ENCODE measurements at places on chromosomes 7 and 10. TPM values are rescaled to one million over a fixed set of nuclear protein-coding genes. Genes with fewer than 3 reads are reported as not detected.

The FAM131B gene
- 1.2 TPM for total RNA-seq

The TUBAL3 gene
- not detected for total RNA-seq

The MRC1 gene
- not detected for total RNA-seq

DNA sequence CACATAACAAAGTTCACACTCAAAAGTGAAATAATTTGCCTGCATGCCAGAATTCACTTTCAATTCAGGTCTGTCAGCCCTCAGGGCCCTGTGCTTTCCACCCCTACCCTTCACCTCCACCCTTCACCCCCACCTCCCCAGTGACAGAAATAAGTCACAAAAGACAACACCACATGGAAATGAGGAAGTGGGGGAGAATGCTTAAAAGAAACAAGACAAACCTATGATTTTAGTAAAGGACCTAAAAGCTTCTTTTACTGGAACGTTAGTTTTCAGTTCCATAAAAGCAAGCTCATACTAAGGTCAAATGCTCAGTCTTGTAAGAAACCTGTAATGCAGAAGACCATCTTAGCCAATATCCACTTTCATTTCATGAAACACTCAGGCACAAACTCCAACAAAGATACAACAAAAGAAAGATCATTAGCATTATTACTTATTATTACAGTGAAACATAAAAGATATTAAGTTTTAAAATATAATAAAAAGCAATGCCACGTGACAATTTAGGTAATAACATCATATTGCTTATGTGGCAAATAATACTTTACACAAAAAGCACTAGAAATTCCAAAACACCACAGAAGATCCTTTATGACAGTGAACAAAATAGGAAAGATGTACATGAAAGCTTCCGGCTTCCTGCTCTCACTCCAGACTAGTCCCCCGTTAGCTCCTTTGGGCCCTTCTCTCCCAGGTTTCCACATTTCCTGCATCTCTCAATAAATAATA, 112.1 kb downstream of the LMBR1 start:
- H3K27ac ChIP-seq: peak overlapping the region; percentile 33
- H3K36me3 ChIP-seq: peaks cover 24% of the 10 kb centered on the region
- no peaks in the 10 kb centered on the region for H3K27me3 ChIP-seq
- no peak overlapping the region for H3K4me3 ChIP-seq
- peaks cover 46% of the 10 kb centered on the region for H3K4me1 ChIP-seq
- peak; percentile 37 for DNase-seq

DNA sequence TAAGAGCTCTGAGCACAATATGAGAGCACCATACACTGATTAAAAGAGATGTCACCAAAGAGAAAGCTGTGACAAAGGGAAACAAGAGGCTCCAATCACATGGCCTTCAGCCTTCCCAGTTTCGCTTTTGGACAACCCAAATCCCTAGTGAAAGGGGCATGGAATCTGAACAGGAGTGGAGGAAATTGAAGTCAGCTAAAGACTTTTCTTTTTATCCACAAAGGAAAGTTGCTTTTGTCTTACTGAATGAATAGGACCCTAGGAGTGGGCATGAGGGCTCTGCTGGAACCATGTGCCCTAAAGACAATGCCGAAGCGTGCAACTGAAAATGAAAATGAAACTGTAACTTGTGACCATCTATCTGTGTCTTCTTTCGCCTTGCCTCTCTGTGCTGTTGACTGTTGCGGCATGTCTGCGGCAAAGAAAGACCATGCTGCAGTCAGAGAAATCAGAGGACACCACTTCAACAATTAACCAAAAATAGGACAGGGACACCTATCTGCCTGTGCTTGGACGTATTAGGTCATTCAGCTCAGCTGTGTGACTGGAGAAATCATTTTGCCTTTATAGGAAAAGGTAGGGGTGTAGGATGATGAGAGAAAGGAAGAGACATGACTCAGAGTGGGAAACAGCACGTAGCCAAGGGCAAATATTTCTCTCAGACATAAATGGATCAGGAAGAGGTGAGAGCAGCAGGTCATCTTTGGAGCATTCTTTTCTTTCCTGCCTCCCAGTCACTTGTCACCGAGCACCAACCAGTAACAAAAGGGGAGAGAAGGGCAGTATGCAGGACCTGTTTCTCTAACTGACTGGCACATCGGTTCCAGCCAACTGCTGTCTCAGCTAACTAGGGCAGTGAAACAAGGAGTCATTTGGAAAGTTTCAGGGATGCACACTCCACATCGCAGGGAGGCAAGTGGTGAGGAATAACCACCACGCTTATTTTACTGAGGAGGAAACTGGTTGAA, 12.3 kb downstream of the CAV2 start:
- peak overlapping the region; percentile 75 for H3K4me3 ChIP-seq
- peak overlapping the region; percentile 70 for H3K27ac ChIP-seq
- no peaks in the 10 kb centered on the region for H3K36me3 ChIP-seq
- DNase-seq: peak; percentile 42
- peaks cover 34% of the 10 kb centered on the region for H3K27me3 ChIP-seq
- H3K4me1 ChIP-seq: peaks cover 18% of the 10 kb centered on the region

DNA sequence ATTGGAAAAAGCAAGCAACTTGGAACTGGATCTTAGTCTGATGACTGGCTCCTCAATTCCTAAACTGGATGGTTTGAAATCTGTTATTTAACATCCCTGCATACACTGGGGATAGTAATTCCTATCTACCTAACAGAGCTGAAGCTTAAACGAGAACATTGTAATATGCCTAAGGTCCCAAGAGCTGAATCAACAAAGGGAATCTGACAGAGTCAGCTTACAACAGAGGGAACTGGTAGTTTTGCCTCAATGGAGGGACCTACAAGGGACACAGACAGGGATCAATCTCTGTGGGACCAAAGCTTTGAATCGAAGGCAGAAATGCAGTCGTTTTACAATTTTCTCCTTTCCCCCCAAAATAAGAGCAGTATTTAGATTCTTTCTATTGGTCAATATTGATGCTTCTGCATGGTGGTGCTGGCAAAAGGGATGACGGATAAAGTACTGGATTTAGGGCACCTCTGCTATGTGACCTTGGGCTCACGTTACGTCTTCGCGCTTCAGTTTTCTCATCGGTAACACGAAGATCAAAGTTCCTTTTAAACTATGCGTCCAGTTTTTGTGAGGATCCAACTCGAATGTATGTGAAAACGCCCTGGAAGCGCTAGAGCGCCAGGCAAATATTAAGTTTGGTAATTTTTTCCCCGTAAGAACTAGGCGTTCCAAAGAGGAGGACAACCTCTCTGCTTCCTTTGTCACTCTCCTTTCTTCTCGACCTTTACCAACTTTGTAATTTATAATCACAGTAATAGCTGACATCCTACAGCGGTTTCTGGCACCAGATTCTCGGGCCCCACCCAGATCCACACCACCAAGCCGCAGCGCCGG, 1.1 kb downstream of the ACTR1A start:
- H3K36me3 ChIP-seq: peaks cover 28% of the 10 kb centered on the region
- DNase-seq: no peak
- no peaks in the 10 kb centered on the region for H3K27me3 ChIP-seq
- H3K4me3 ChIP-seq: no peak overlapping the region

DNA sequence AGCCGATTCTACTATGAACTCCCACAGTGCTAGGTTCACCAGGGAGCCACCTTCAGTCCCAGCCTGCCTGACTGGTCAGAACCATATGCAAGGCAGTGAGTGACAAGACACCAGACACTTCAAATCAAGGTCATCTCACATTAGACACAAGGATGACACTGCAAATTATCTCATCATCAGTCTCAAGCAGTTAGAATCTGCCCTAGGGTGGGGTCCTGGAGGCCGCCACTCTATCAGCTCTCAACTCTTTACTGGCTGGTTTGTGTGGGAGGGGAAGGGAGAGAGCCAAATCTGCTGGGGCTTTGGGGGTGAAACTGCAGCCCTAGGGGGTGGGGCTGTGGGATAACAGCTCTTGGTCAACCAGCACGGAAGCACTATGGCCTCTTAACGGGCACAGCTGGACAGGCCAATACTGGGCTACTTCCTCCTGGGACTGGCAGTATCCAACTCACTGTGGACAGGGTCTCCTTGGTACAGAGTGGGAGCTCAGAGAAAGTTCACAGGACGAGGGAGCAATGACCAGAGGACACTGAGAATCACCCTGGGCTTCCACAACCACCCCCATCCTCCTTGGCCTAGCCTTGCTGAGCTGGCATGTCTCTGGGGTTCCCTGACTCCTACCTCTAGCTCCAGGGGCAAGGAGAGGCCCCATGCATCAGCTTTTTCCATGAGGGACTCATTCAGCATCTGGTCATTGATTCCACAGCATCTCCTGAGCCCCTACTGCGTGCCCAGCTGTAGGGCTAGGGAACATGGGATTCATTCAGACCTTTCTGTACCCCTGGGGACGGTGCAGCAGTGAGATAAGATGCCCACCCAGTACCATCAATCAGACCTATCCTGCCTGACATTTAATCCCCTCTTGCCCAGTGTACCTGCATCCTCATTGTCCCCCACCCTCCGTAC, 5.4 kb downstream of the GPRIN2 start:
- no peaks in the 10 kb centered on the region for H3K4me1 ChIP-seq
- H3K4me3 ChIP-seq: no peak overlapping the region
- no peaks in the 10 kb centered on the region for H3K36me3 ChIP-seq
- no peak overlapping the region for H3K27ac ChIP-seq
- no peaks in the 10 kb centered on the region for H3K27me3 ChIP-seq
- peak; percentile 15 for DNase-seq

- H3K4me3 ChIP-seq: no peak overlapping the region
- DNase-seq: no peak
- no peak overlapping the region for H3K27ac ChIP-seq
These were observed 561.5 kb upstream of the POT1 start for GRCh38 chr7:125491137-125491536.

GRCh38 chr7:29147821-29148220, 1.5 kb upstream of the CPVL start:
- no peak overlapping the region for H3K4me3 ChIP-seq
- peaks cover 26% of the 10 kb centered on the region for H3K4me1 ChIP-seq
- no peak for DNase-seq
- no peak overlapping the region for H3K27ac ChIP-seq

DNA sequence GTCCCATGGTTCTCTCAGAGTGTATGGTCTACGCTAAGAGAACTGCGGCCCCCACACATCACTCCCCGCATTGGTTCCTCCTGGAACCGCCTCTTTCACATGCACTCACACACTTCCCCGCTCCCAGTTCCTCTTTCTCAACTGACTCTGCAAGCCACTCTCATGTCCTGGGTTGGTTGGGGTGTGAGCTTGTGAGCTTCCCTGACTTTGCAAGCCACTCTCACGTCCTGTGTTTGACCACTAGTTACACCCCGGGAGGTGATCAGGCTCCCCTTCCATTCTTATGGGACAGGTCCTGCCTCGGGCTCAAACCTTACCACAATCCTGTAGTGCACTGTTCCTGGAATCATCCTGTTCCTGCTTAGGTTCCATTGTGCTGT, 105.0 kb downstream of the TRIM24 start:
- DNase-seq: no peak
- no peak overlapping the region for H3K4me3 ChIP-seq
- no peak overlapping the region for H3K27ac ChIP-seq
- no peaks in the 10 kb centered on the region for H3K27me3 ChIP-seq
- H3K4me1 ChIP-seq: no peaks in the 10 kb centered on the region

GRCh38 chr7:119974972-119975371, 298.0 kb upstream of the KCND2 start:
- no peak overlapping the region for H3K4me3 ChIP-seq
- no peaks in the 10 kb centered on the region for H3K27me3 ChIP-seq
- no peak overlapping the region for H3K27ac ChIP-seq
- no peaks in the 10 kb centered on the region for H3K36me3 ChIP-seq
- no peak for DNase-seq
- H3K4me1 ChIP-seq: no peaks in the 10 kb centered on the region

DNA sequence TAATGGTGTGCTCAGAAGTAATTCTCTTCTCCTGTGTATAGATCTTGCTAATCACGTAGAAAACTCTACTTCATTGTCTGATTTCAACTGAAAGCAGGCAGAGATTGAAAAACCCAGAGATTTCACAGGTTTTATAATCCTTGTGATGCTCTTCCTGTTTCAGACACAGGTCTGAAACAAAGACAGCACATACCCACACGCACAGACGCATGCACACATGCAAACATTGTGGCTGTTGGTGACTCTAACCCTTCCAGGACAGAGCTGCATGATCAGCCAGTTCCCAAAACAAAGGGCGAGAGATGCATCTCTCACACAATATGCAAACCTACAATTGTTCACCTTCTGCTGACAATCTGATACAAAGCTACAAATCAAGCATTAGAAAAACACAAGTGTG, 11.1 kb upstream of the TFEC start:
- H3K36me3 ChIP-seq: no peaks in the 10 kb centered on the region
- H3K4me3 ChIP-seq: no peak overlapping the region
- H3K27me3 ChIP-seq: no peaks in the 10 kb centered on the region
- no peak overlapping the region for H3K27ac ChIP-seq
- H3K4me1 ChIP-seq: no peaks in the 10 kb centered on the region

DNA sequence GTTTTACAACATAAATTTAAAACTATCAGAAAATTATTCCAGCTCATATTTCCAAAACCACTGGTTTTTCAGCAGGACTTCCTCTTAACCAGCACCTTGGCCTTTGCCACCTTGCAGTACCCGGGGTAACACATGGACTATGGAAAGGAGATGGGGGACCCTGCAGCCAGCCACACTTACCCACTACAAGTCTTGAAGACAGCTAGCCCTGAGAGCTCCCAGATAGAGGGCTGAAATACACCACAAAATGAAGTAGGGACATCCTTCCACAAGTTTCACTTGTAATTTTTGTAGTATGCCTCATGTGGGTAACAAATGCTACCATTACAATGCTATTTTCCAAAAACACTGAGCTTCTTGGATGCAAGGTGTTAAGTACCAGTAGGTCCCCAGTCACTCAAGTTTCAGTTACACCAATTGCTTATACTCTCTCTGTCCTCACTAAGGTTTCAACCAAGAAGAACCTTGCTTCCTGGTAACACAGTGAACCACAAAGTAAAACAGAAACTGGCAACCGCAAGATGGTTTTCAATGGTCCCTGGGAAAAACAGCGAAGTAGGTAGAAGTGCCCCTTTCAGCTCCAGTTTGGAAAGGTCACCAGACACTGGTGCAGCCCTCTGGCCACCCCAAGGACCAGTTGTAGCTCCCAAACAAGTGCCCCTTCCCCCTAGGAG, 110.9 kb downstream of the SGMS1 start:
- peaks cover 8% of the 10 kb centered on the region for H3K27me3 ChIP-seq
- H3K36me3 ChIP-seq: peaks cover 5% of the 10 kb centered on the region
- peaks cover 55% of the 10 kb centered on the region for H3K4me1 ChIP-seq
- peak overlapping the region; percentile 9 for H3K4me3 ChIP-seq
- peak; percentile 56 for DNase-seq
- H3K27ac ChIP-seq: peak overlapping the region; percentile 40

DNA sequence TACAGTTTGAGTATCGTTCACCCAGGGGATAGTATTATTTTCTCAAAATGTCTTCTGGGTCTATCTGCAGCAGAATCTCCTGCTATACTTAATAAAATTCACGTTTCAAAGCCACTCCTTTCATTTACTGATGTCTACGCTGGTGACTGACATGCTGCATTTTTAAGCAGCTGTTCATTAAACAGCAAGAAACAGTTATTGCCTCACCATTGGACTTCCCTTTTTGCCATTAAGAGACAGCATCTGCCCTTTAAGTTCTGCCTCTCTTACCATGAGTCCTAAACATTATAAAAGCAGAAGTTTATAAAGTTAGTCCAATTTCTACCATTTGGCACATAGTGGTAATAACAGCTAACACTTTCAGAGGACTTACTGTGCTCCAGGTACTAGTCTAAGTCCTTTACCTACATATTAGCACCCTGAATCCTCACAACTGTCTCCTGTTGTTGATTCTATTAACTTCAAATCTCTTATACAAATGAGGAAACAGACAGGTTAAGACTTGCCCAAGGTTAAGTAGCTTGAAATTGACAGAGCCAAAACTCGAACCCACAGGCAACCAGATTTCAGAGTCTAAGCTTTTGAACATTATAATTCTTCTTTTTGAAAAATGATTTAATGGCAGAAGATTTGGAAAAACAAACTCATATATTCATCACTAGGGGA, 169.5 kb downstream of the SNX13 start:
- peaks cover 6% of the 10 kb centered on the region for H3K4me1 ChIP-seq
- no peaks in the 10 kb centered on the region for H3K27me3 ChIP-seq
- no peaks in the 10 kb centered on the region for H3K36me3 ChIP-seq
- no peak for DNase-seq
- H3K4me3 ChIP-seq: no peak overlapping the region
- no peak overlapping the region for H3K27ac ChIP-seq
